GM04503 (cell line): ENCODE measurements at places on chromosomes 6 and 20.
A peak's percentile ranks its signal among the peaks of the same experiment; 100 is the strongest.

DNA sequence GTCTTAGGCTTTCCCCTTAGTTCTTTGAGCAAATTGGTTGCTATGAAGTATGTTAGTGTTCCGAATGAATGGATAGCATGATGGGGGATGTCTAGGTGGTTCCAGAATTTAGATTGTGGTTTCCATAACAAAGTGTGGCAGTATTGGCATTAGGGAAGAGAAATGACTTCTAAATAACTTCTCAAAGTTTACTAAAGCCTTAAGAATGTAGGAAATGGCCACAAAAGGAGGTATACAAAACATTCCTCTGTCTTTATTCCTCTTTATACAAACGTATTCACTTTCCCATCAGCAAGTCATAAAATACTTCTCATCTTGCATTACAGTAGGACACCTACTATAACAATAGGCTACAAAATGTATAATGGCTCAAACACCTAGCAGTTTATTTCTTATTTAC, 279.6 kb downstream of the ESR1 start:
- no peak for DNase-seq

- peak; percentile 66 for DNase-seq
Measured at GRCh38 chr6:113634352-113635163, 222.6 kb upstream of the MARCKS start.

- DNase-seq, result no peak
Measured at GRCh38 chr6:133466680-133467079, 225.5 kb downstream of the EYA4 start.

DNA sequence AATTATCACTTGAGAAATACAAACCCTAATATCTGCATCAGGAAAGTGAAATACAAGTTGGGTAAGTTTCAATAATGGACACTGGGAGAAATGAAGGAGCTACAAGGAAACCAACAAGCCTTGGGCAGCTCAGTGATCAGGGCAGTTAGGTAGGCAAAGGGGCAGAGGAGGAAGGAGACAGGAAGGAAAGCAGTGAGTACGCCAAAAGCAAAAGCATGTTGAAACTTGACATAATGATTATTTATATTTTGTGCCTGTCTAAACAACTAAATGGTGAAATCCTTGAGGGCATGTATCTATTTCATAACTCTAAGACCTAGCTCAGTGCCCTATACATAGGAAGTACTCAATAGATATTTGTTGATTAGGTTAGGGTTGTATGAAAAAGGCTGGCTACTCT, 23.3 kb downstream of the PXT1 start:
- DNase-seq, result no peak

DNA sequence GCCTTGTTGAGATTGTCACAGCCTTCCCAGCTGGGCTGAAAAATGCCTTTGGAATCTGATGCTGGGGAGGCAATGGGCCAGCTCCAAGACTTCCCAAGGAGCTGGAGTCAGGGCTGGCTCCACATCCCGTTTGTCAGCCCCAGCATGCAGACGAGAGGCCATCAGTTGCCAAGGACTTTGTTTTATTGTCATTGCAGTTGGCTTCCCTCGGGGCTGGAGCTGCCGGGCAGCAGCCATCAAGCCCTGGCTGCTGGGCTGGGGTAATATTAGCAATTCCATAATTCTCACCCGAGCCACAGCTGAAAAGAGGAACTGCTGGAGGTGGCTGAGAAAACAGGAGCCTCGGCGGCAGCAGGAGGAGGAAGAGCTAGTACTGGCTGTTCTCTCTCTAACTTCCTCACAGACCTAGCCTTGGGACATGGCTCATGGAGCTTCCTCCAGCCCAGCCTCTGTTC, 182.5 kb downstream of the CDC5L start:
- DNase-seq, result peak; percentile 71

- no peak for DNase-seq
Measured at GRCh38 chr6:98920904-98921431, 26.8 kb downstream of the FBXL4 start.

GRCh38 chr20:51484831-51485230, 57.7 kb downstream of the NFATC2 start:
- no peak for DNase-seq

DNA sequence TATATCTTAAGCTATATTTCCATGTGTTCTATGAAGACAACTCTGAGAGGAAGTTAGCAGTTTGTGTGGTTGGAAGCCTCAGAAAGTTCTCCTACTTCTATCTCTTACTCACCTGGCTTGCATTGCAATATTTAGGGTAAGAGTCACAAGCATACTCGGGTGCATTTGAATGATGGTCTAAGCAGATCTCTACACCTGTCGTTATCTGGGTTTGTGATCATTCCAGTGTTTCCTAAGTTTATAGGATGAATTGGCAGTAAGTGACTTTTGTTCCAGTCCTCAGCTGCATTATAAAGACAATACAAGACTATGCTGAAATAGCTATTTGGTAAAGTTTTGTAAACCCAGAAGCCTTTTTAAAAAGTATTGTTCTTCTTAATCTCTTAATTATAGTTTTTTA, 36.9 kb downstream of the CBFA2T2 start:
- DNase-seq, result no peak

- DNase-seq, result no peak
Measured at GRCh38 chr6:134063966-134064445, 11.6 kb upstream of the SLC2A12 start.

GRCh38 chr20:2086177-2086979, 15.2 kb upstream of the STK35 start:
- DNase-seq, result no peak

DNA sequence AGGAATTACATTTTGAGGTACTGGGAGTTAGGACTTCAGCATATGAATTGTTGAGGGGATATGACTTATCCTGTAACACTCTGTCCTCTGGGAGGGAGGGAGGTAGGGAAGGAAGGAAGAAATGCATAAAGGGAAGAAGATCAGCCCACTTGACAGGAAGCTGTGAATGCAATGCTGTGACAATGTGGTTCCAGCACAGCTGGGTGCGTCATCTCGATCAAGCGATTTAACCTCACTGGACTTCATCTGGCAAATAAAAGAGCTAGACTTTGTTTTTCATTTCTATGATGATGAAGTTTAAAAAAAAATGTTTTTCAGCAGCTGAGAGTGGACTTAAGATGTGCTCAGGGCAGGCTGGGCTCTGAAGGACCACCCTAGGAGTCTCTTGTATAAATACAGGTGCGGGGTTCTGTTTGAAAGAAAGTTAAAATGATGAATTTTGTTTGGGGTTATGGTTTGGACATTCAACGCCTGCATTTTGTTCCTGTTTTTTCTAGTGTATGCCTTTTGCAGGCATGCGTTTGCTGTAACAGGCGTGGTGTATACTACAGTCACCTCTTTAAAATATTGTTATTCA, 178.1 kb downstream of the RIMS1 start:
- no peak for DNase-seq

- DNase-seq, result no peak
Measured at GRCh38 chr20:1130058-1130694, 11.8 kb downstream of the PSMF1 start.

- no peak for DNase-seq
Measured at GRCh38 chr6:63567966-63568365, 4.3 kb upstream of the LOC128125822 start.

- no peak for DNase-seq
Measured at GRCh38 chr6:99064834-99065233, 117.1 kb upstream of the FBXL4 start.

DNA sequence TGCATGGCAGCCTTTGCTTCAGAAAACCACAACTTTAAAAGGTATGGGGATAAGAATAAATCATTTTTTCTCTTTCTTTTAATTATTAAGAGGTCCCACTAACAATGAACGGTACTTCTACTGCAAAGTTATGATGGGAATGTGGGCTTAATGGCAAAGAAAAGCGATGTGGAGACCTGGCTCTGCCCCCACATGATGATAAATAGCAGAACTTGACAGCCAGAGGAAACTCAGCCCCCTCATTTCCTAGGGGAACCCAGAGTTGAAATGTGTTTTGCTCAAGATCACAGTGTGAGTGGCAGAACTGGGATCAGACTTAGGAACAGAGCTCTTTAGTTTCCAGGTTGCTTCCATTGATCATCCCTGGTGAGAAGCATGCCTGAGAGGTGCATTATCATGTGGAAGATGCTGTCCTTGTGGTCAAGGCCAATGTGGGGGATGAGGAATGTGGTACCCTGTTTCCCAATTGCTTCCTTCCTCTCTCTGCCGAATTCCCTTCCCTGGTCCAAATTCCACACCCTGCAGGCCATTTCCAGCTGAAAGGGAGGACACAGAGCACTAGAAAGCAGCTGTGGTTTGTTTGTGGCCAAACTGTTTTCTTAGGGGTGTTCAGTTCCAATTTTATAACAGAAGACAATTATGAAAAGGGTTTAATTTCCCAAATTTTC, 66.0 kb downstream of the BACH2 start:
- no peak for DNase-seq

GRCh38 chr6:157937916-157938315, 43.7 kb upstream of the SYNJ2 start:
- DNase-seq, result no peak

DNA sequence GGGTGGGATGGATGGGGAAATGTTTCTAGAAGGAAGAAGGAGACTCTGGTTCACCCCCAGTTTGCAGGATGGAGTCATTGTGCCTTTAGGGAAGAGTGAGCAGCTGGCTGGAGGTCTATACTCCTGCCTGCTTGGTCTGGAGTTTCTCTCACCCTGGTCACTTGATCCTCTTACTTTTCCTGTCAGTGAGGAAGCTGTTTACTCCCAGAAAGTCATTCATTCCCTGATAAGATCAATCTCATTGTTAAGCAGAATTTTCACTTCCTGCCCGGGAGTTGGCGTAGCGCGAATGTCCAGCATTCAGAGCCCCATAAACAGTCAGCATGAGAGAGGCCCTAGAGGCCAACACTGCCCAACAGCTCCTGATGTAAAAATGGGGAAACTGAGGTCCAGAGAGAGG, 70.4 kb upstream of the SIRPA start:
- no peak for DNase-seq

DNA sequence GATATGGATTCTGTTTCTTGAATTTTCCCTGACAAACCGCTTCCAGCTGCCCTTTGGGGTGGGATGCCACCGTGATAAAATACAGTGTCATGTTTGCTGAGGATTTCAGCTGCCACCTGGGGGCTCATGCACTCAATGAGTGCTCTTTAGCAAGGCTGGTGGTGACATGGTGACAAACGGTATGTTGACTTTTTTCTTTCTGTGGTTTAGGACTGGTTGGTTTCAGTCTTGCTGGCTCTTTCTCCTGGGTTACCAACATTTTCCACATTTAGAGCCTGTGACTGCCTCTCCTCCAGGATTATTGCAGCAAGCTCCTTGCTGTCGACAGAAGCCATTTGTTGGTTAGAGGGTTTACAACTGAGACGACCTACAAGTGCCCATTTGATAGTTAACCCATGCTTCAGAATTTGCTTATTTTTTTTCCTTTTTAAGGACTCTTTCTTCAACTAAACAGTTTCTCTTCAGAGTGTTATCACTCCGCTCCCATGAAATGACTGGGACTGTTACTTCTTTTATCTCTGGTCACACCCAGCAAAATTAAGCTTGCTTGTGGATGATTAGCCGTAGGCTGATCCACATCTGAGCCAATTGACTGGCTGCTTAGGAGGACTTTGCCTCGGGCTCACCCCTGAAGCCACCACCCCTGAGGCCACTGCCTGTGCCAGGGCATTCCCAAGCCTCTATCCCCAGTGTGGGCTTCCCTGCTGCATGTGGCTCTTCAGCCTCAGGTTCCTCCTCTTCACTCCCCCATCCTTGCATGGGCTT, 48.4 kb upstream of the CDYL start:
- DNase-seq, result peak; percentile 19

DNA sequence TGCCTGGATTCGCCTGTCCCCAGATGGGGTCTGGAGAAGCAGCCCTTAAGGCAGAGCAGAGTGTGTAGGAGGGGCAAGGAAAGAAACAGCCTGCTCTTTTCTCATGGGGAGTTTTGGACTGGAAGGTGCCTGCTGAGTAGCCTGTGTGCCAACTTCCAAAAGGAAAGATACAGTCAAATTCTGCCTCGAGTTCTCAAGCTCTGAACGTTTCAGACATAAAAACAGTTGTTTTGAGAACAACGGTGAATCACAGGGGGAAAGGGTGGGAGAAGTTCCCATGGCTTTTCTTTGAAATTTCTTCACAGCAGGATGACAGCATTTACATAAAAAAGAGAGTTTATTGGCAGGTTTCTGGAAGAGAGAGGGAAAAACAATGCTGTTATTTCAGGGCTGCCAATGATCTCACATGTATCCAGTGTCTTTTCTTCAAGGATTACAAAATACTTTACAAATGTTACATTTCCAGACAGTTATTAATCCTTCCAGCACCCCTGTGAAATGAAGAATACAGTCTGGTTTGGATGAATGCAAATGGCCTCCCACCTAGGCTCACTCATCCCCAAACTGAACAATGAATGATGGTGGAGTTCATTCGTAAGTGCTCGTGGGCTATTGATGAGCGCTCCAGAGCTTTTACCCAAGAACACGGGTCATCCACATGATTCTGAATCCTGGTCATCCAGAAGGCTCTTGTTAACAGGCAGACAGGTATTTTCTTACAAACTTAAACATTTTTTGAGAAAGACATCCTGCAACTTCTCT, 33.8 kb upstream of the ECI2 start:
- peak; percentile 18 for DNase-seq

GRCh38 chr20:2816583-2817340, 598 bp downstream of the TMEM239 start:
- no peak for DNase-seq

GRCh38 chr20:51462566-51463276, 79.8 kb downstream of the NFATC2 start:
- no peak for DNase-seq

- no peak for DNase-seq
Measured at GRCh38 chr20:17538517-17539170, 7.5 kb upstream of the BFSP1 start.

- no peak for DNase-seq
Measured at GRCh38 chr6:24408719-24409410, 6.1 kb downstream of the MRS2 start.

- no peak for DNase-seq
Measured at GRCh38 chr6:125791151-125791819, 525 bp downstream of the NCOA7 start.

GRCh38 chr20:5434116-5434515, 117.4 kb upstream of the PROKR2 start:
- no peak for DNase-seq

- DNase-seq, result no peak
Measured at GRCh38 chr6:24545691-24546090, 50.9 kb downstream of the ALDH5A1 start.

- DNase-seq, result no peak
Measured at GRCh38 chr20:4022386-4023286, 7.3 kb upstream of the RNF24 start.

DNA sequence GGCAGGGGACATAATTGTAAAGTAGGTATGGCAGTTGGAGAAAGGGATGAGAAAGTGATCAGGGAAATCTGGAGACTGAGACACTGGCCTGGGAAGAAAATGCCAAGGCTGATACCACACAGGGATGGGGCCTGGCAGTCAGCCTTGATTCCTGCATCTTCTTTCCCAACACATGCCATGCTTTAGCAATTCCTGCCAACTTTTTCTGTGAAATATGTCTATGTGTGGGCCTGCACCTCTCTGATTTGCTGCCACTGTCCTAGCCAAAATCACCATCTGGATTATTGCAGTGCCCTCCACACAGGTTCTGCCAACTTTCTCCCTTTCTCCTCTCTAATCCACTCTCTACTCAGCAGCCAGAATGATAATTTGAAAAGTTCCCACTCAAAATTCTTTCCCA, 759.8 kb upstream of the CITED2 start:
- no peak for DNase-seq
